CD4-positive, alpha-beta memory T cell (primary cell): ENCODE measurements at places on chromosomes 1 and 21. TPM values are rescaled to one million over a fixed set of nuclear protein-coding genes. Genes with fewer than 3 reads are reported as not detected.

DNA sequence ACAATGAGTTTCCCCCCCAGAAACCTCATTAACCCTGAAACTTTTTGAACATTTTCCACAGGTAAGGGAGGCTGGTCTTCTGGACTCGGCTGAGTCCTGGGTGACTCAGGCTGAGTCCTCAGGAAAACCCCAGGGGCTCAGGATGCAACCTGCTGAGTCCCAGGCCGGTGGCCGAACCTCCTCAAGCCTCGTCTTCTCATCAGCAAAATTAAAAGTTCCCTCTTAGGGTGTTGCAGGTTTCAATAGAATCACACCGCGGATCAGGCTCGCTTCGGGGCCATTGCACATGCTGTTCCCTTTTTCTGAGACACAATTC lies 35.0 kb upstream of the GRHL3 start:
- H3K27ac ChIP-seq, result no peak overlapping the region
- no peaks in the 10 kb centered on the region for H3K27me3 ChIP-seq
- no peak for DNase-seq
- H3K4me3 ChIP-seq, result no peak overlapping the region
- H3K36me3 ChIP-seq, result no peaks in the 10 kb centered on the region
- H3K4me1 ChIP-seq, result no peaks in the 10 kb centered on the region

GRCh38 chr1:170192546-170192945 lies 46.8 kb downstream of the NTMT2 start:
- H3K4me1 ChIP-seq, result no peaks in the 10 kb centered on the region
- no peak for DNase-seq
- no peak overlapping the region for H3K4me3 ChIP-seq

GRCh38 chr1:168654198-168654915 lies 74.6 kb downstream of the DPT start:
- no peaks in the 10 kb centered on the region for H3K4me1 ChIP-seq
- H3K4me3 ChIP-seq, result no peak overlapping the region
- peaks cover 5% of the 10 kb centered on the region for H3K27me3 ChIP-seq
- DNase-seq, result no peak
- no peaks in the 10 kb centered on the region for H3K36me3 ChIP-seq
- H3K27ac ChIP-seq, result no peak overlapping the region

DNA sequence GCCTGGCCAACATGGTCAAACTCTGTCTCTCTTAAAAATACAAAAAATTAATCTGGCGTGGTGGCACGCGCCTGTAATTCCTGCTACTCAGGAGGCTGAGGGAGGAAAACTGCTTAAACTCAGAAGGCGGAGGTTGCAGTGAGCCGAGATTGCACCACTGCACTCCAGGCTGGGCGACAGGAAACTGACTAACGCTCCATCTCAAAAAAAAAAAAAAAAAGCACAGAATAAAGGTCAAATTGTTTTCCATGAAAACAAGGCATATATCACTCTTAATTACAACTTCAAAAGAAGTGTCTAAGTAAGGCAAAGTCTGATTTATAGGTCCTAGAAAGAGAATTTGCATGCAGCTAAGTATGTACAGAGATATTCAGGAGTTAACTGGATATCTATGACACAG lies 25.6 kb downstream of the EYA3 start:
- peaks cover 27% of the 10 kb centered on the region for H3K4me1 ChIP-seq
- no peak overlapping the region for H3K27ac ChIP-seq
- H3K27me3 ChIP-seq, result no peaks in the 10 kb centered on the region
- no peak for DNase-seq
- no peak overlapping the region for H3K4me3 ChIP-seq

DNA sequence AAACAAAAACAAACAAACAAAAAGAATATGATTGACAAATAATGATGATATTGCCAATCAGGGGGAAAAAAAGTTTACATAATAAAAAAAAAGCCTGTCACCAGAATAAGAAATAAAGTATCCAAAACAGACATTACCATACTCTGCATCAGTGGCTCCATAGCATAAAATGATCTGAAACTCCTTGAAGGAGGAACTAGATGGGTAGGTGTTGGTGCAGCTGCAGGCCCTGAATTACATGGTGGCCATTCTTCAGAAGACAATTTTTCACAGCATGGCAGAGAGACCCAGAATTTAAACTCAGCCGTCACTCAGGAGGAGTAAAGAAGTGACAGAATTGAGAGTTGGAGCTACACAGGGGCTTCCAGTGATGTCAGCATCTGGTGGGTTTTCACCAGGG lies 60.2 kb downstream of the GLUL start:
- H3K4me3 ChIP-seq, result no peak overlapping the region
- no peaks in the 10 kb centered on the region for H3K36me3 ChIP-seq
- H3K27ac ChIP-seq, result no peak overlapping the region

DNA sequence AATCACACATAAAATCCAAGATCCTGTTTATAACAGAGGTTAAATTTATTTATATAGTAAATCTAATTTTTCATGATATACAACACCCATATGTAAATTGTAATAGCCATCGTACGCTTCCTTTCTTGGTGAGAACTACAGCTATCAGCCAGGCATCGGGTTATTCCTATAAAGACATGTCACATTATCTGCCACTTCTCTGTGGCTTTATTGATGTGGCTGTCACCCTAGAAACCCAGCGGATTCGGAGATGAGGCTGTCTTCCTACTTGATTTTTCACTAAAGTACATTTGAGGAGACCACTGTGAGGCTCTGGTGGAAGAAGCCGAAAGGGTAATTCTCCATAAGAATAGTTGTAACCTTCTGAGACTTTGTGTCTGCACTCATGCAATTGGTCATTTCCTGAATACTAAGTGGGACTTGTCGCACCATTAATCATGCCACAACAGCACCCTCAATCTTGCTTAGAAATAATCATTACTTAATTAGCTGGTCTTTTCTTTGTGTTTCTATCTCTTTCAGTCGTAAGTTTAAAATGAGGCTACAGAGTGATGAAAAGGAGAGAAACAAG lies 106.0 kb downstream of the NTNG1 start:
- H3K4me1 ChIP-seq, result no peaks in the 10 kb centered on the region
- no peak overlapping the region for H3K27ac ChIP-seq
- H3K36me3 ChIP-seq, result no peaks in the 10 kb centered on the region
- no peak overlapping the region for H3K4me3 ChIP-seq
- DNase-seq, result no peak
- H3K27me3 ChIP-seq, result no peaks in the 10 kb centered on the region

NPHS2 gene
- not detected for polyA plus RNA-seq

CCDC27 gene
- not detected for polyA plus RNA-seq

GNG12 gene
- not detected for polyA plus RNA-seq

FAM78B gene
- polyA plus RNA-seq, result 0.08 TPM

LCE1E gene
- polyA plus RNA-seq, result not detected

RNU1-2 gene
- polyA plus RNA-seq, result not detected

PBX1 gene
- not detected for polyA plus RNA-seq
